ENCODE measurements at places on chromosomes 6 and 20.

DNA sequence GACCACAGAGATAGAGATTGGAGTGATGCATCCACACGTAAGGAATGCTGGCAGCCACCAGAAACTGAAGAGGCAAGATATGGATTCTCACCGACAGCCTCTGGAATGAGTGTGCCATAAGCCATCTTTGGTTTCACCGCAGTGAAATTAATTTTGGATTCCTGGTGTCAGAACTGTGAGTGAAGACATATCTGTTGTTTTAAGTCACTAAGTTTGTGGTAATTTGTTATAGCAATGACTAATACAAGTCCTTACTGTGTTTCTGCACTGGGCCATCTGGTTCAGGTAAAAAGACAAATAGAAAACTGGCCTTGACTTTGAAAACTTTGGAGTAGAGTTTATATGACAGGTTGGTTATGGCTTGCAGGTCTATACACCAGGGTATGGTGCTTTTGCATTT lies 261.9 kb downstream of the PHF3 start:
- no peak for DNase-seq

GRCh38 chr6:116485559-116486184 lies 24.5 kb downstream of the CALHM6 start:
- no peak for DNase-seq

DNA sequence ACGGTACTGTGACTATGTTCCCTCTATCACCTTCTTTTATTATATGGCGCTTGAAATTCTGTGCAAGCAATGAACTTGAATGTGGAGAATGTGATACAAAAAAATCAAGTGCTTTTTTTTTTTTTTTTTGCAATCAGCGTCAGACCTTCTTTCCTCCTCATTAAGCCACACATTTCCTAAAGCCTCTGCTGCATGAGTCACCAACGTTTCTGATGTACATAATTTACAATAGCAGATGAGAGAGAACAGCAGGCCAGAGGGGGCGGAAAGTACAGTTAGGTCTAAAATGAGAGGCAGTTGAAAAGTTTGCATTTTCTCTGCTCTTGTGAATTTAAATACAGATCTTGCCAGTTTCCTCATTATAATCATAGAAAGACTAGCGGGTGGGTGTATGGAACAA lies 114.6 kb upstream of the RIPOR2 start:
- no peak for DNase-seq

GRCh38 chr6:21742238-21742660 lies 148.7 kb downstream of the SOX4 start:
- no peak for DNase-seq

GRCh38 chr6:69719602-69720193 lies 77.1 kb downstream of the LMBRD1 start:
- no peak for DNase-seq

GRCh38 chr20:54194724-54195438 lies 13.0 kb upstream of the PFDN4 start:
- DNase-seq = no peak

- DNase-seq = no peak
Measured at GRCh38 chr6:33742837-33743236, 3.9 kb downstream of the IP6K3 start.
